ENCODE measurements at places on chromosomes 2 and 18. TPM values are rescaled to one million over a fixed set of nuclear protein-coding genes. Genes with fewer than 3 reads are reported as not detected.

The NIFK gene
- 75.0 TPM for total RNA-seq

The C2orf66 gene
- 0.54 TPM for total RNA-seq

The RSAD2 gene
- 11.8 TPM for total RNA-seq

The SKA1 gene
- total RNA-seq, result 2.6 TPM

The WDR33 gene
- total RNA-seq, result 41.8 TPM

The RMDN2 gene
- 5.1 TPM for total RNA-seq

The SCYGR4 gene
- not detected for total RNA-seq

The DPP10 gene
- 1.3 TPM for total RNA-seq

The PIEZO2 gene
- 5.3 TPM for total RNA-seq

The SLC23A3 gene
- total RNA-seq, result 1.2 TPM

The EMILIN2 gene
- total RNA-seq, result 33.4 TPM

The TOGARAM2 gene
- 0.73 TPM for total RNA-seq

DNA sequence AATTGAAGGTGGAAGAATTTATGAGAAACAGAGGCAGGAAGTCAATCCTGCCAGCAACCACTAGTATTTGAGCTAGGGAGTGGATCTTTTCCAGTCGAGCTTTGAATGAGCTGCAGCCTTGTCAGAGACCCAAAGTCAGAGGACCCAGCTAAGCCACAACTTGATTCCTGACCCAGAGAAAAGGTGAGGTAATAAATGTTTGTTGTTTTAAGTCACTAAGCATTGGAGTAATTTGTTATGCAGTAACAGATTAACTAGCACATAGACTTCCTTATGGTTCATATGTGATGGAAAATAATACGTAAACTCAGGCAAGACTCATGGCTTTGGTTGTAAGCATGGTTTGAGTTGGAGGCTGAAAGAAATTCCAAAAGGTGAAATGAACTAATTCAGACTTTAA lies 21.6 kb downstream of the EFEMP1 start:
- peak; percentile 94 for DNase-seq

DNA sequence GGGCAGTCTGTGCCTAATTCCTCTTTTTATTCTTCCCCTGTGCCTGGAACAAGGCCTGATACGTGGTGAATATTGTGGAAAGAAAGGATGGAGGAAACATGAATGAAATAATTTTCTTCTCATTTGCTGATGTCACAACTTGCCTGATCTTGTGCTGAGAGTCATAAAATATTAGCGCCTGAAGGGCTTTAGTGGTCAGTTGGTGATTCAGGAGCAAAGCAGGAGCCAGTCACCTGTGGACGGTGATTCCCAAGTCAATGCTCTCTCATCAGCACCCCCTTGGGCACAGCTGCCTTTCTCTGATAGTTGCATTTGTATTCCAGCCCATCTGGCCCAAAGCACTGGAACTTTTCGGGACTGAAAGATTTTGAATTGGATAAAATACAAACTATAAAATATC lies 502.6 kb upstream of the RAB12 start:
- DNase-seq, result no peak

- no peak for DNase-seq
These were observed 73.3 kb upstream of the CABLES1 start for GRCh38 chr18:23062011-23062410.

GRCh38 chr2:119289093-119289492 lies 65.5 kb downstream of the STEAP3 start:
- peak; percentile 25 for DNase-seq

DNA sequence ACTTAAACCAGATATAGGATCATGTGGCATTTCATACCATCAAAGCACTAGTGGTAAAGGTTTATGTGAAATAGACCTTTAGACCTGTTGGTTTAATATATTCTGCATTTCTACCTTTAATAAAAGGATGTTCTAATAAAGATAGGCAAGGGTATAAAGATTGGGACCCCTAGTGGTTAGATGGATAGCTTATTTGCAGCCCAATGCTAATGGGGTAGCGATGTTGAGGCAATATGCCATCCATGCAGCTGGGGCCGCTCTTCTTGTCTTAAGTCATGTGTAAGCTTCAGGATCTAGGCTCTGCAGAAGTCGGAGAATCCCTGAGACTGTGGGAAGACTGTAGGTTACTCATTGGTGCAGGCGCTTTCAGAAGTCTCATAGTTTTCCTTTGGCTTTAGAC lies 114.9 kb downstream of the ICOS start:
- no peak for DNase-seq

GRCh38 chr18:62088156-62088555 lies 98.7 kb downstream of the PIGN start:
- peak; percentile 10 for DNase-seq

DNA sequence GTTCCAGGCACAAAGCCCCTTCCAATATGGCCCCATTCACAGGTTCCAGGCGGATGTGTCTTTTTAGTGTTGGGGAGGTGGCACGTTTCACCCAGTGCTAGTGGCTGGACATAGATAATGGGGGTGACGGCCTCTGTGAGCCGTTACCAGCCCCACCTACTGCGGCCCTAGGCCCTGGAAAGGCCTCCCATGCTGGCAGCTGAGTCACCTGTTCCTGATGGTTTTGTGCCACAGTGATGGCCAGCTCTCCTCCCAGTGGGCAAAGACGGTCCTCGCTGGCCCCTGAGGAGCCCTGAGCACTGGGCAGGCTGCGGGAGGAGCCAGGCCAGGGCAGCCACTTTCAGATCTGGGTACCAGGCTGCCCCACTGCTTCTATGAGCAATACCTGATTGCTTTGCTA lies 40.0 kb upstream of the GPC1 start:
- no peak for DNase-seq

DNA sequence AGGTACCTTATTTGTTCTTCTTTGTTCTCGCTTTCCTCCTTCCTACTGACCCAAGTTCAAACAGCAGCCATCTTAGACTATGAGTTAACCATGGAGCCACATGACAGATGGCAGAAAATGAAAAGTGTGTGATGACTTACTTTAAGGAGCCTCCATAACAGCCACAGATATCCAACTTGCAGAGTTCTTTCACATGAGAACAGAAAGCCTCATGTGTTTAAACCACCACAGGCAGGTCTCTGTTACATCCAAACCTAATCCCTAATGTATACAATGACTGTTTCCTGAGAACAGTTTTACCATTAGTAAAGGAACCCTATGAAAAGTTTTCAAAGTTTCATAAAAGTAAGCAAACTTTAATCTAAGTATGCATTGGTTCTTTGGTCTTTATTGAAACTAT lies 20.3 kb downstream of the B4GALT6 start:
- DNase-seq, result no peak

GRCh38 chr2:136248242-136248641 lies 130.3 kb upstream of the CXCR4 start:
- peak; percentile 84 for DNase-seq

GRCh38 chr2:229486673-229487072 lies 215.6 kb upstream of the PID1 start:
- no peak for DNase-seq

DNA sequence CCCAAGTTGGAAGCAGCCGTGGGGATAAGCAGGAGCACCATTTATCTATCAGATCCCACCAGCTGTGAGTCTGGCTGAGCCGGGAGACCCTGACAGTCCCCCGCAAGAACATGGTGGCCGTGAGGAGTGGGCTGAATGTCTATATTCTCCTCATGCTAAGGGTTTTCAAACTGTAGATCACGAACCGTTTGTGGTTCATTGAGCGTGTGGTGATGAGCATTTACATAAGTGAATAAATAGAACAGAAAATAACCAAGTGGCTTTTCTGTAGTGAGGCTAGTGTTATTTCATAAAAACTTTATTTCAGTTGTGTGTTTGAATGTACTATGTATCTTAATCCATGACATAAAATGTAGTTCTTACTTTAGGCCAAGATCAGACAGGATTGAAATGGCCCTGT lies 190.2 kb upstream of the APCDD1 start:
- no peak for DNase-seq

GRCh38 chr2:189092936-189093335 lies 86.6 kb downstream of the COL5A2 start:
- peak; percentile 97 for DNase-seq

DNA sequence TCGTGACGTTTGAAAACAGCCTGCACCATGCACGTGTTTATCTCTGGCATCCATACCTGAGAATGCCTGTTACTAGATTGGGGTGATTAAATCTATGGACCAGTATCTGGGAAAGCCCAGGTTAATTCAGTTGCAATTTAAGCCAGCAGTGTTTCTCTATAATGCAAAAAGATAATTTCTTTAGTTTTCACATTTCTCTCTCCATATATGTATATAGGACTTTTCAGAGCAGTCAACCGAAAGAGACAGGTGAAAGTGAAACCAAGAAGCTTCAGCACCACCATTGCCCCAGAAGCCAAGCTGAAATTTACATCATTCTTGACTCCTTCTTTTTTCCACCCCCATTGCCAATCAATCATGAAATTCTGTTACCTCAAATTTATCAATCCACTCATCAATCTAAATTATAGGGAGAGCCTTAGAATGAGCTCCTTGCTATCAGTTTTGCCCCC lies 2.7 kb upstream of the LRP2 start:
- DNase-seq, result no peak

GRCh38 chr2:226411727-226412360 lies 387.8 kb downstream of the IRS1 start:
- DNase-seq, result peak; percentile 74

DNA sequence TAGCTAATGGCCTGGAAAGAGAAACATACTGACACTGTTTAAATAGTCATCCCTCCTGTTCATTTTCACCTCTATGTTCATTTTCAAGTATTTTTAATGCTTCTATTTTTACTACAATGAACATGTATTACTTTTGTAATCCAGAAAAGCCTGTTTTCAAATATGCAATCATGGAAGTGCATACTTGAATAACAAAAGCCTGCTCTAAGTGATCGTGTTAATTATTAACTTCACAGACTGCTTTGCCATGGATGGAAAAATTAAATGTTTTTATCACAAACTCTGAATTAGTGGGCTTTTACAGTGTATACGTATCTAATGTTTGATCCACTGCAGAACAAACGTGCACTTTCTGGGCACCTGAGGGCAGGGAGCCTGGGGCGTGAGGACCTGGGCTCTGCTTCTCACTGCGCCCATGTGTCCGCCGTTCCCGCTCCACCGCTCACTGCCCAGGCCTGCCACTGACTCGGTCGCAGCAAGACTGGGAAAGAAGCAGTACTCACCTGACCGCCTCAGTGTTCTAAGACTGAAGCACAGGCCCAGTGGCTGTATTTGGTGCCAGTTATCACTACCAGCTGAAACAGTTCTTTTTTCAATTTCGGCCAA lies 80.6 kb downstream of the UXS1 start:
- DNase-seq, result no peak

- no peak for DNase-seq
These were observed 61.7 kb downstream of the BOLA3 start for GRCh38 chr2:74086021-74086420.

DNA sequence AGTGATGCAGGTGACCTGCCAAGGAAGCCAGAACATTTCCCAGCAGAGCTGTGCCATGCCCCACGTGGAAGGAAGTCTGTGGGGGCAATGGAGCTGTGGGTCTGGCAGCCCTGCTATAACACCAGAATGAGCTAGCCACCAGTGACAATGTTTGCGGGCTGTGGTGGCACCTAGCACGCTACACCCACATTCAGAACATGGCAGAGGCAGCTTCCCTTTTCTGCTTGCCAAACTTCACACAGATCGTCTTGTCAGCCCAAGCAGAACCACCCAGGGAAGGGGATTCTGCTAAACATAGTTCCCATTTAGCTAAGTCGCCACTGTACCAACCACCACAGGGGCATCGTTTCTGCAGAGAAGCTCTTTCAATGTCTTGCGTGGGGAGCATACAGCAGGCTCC lies 27.0 kb upstream of the CCDC93 start:
- no peak for DNase-seq

DNA sequence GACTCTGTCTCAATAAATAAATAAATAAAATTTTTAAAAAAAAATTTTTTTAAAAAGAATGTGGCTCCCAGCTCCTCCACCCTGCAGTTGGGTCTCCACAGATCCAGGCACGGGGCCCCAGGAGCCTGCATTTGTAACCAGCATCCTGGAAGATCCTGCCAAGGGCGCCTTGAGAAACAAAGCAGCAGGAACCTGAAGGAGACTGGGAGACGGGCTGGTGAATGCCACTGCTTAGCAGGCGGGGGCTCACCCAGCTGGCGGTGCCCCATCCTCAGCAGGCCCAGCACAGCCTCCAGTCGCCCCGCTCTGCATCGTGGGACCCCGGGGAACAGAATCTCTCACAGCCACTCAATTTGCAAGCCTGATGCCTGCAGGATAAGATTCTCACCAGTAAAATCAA lies 187.5 kb upstream of the SALL3 start:
- no peak for DNase-seq

GRCh38 chr2:6917071-6917760 lies at the start of gene RNF144A:
TSS of gene RNF144A (plus strand) at chr2:6917412. CDS start at chr2:6996927, 79,515 bp downstream.
- DNase-seq, result no peak

GRCh38 chr18:79851489-79851888 lies 53.8 kb downstream of the KCNG2 start:
- no peak for DNase-seq

- DNase-seq, result no peak
These were observed 82.8 kb downstream of the TMEM17 start for GRCh38 chr2:62423235-62423634.

DNA sequence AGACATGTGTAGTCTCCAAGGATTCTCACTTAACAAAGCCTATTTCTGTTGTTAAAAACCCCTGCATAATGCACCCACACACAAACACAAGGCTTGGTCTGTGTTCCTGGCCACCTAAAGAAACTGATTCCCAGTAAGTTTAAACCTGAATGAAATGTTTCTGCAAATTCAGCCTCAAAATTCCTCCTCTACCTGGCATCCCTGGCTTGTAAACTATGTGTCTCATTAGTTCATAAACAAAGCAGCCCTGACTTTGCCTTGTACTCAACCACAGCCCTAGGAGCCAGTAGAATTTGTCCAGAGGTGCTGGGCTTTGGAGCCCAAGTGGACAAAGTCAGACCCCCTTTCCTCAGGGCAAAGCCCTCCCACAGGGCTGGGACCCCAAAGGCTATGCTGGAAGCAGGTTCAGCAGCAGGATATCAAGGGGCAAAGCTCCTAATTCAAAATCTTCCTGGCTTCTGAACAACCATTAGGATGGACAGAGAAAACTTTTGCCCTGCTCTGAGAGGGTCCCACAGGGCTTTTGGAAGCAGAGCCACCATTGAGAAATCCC lies 2.6 kb upstream of the HOXD13 start:
- no peak for DNase-seq

- DNase-seq, result no peak
These were observed 34.8 kb downstream of the TOGARAM2 start for GRCh38 chr2:29015701-29016470.

GRCh38 chr2:65057391-65058052 lies 1.3 kb downstream of the CEP68 start:
- DNase-seq, result peak; percentile 57

DNA sequence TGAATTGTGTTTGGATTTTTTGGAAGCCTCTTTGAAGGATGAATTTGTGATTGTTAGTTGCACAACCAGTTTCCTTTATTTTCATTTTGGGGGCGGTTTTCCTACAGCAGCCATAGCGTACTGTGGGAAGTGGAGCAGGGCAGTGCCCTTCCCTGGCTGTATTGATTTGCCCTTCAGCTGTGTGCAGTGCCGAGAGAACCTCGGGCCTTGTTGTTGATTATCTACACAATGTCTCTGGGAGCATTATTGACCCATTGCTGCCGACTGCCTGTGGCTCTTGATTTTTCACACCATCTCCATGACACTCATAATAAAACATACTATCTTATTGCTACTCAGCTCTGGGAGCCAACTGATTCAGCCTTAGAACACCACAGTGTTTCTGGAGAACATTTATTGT lies 162.2 kb upstream of the BOD1L2 start:
- no peak for DNase-seq
